ENCODE measurements at places on chromosomes 11 and 22.

DNA sequence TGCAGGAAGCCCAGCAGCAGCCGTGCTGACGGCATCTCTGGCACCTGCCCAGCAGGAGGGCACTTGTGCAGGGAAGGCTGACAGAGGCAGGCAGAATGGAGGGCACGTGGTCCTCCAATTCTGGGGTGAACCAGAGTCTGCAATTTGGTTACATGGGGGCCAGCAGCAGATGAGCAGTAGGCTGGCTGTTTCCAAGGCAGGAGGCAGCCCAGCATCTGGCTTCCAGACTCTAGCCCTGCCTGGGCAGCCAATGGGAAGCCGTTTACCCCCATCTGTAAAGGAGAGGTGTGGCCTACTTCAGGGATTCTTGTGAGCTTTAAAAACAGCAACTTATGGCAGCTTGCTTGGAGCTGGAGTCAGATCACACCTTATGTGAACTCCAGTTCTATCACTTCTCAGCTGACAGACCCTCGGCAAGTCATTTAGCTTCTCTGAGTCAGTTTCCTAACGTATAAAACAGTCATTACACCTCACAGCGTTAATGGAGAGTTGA is 27.9 kb upstream of the RASL10A start:
- no peak for DNase-seq

- DNase-seq = no peak
These were observed 380.0 kb upstream of the B3GAT1 start for GRCh38 chr11:134792044-134792443.

DNA sequence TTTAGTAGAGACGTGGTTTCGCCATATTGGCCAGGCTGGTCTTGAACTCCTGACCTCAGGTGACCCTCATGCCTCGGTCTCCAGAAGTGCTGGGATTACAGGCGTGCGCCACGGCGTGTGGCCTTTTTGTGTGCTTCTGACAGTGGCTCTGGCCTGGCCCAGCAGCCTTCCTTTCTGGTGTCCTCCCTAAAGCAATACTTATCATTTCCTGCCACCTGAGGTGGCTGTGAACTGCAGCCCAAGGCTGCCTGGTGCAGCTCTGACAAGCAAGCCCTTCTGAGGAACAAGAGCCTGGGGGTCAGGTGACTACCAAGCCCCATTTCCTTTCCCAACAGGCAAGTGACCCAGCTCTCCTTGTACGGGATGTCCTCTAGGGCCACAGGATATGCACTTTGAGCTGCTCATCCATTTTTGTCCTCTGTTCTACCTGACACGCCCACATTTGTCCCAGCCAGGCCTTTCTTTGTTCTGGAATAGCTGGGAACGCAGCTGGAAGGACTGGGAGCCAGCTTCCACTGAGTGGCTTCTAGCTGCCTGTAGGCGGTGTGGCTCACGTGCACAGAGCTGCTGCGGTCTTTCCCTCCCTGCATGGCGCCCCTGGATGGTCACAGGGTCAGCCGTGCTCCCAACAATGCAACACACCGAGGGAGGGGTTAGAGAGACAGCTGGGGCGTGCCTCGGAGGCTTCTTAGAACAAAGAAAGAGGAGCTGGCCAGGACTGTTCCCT is 12.3 kb upstream of the BID start:
- DNase-seq = no peak

DNA sequence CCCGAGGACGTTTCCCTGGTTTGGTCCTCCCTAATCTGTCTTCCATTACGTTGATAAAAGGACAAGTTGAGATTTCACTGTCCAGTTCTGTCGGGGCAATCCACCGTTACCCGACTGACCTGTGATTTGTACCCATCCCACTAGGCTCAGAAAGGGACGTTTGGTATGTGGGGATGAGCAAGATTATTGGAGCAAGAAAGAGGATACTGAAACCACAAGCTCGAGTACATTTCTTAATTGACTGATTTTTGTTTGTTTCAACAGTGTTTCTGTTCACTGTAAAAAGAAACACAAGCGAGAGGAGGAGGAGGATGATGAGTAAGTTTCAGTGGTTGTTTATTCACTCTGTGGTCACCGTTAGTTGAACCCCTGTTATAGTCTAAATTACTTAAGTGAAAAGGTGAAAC is 969 bp downstream of the CCDC117 start:
- DNase-seq = no peak

DNA sequence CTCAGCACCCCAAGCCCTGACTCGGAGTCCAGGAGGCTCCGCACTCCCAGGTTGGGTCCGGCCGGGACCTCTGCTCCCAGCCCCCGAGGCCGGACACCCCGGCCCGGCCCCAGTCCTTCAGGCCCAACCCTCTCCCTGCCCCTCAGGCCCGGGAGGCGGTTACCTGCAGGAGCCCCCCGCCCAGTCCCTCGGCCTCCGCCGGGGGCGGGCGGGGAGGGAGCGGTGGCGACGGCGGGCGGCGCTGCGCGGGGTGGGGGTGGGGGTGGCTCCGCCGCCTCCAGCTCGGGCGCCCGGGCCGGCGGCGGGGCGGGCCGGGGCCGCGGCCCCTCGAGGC is 310 bp downstream of the TCF20 start:
- DNase-seq = no peak

DNA sequence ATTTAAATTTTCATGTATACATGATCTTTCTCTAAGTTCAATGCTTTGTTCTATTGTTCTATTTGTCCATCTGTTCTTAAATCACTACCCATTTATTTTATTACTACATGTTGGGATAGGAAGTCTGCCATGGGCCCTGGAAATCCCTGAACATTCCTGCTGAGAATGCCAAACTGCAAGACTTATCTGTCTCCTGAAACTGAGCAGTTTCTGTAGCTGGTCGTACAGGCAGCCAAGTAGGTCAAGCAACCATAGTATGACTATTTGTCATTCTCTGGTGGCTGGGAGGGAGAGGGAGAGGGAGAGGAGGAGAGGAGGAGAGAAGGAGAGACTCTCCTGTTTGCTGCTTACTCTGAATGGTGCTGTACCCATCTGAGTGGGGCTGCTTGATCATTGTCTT is 82.8 kb upstream of the SNX19 start:
- peak; percentile 5 for DNase-seq

DNA sequence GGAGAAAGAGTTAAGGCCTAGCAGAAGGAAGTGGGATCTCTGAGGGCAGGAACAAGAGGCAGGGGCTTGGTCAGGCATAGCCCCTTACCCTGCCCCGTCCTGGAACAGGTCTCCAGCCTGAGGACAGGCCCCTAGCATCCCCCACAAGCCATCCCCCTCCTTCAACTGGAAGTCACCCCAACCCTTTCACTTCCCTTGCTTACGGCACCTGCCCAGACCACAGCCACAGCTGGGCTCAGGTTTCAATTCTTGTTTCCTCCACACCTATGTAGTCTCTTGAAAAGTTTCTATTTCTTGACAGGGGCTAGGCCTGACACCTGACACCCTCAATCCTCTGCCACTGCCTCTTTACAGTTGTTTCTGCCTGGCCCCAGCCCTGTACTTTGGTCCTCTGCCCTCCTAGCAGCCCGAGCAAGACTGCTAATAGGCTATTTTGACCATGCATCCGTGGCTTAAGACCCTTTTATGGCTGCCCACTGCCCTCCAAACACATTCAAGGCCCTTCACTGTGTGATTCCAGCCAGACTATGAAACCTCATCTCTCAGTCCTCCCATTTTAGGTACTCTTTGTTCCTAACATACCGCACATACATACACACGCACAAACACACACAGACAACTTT is 10.9 kb upstream of the FCHSD2 start:
- DNase-seq = no peak

DNA sequence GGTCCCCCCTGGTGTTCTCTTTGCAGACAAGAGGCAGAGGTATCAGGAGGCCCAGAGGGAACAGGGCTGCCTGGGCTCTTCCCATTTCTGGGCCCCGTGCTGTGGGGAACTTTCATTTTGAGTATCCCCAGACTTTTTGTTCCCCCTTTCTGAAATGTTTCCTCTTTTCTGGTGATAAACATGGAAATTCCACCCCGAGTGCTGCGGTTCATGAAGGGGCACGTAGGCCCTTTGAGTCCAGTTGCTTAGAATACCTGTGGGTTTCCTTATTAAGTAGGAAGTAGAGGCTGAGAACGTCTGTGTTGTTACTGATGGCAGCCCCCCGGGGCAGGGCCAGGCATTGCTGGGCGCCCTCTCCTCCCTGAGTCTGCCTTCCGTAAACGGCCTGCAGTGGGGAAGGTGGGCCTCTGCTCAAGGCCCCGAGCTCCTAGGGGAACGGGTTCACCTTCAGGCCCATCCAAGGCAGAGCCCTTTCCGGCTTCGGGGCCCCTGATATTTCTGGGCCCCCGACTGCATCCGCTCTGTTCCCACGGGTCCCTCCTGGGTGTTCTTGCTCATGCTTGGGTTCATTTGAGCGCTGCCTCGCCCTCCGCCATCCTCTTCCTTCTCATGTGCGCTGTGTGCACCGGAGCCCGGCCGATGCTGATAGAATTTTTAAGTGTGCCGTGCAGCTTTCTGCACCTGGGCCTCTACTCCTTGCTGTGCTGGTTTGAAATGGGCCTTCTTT is 12.0 kb downstream of the TBC1D22A start:
- DNase-seq = no peak

GRCh38 chr22:21000207-21000986 is 1.5 kb downstream of the THAP7 start:
- DNase-seq = no peak

DNA sequence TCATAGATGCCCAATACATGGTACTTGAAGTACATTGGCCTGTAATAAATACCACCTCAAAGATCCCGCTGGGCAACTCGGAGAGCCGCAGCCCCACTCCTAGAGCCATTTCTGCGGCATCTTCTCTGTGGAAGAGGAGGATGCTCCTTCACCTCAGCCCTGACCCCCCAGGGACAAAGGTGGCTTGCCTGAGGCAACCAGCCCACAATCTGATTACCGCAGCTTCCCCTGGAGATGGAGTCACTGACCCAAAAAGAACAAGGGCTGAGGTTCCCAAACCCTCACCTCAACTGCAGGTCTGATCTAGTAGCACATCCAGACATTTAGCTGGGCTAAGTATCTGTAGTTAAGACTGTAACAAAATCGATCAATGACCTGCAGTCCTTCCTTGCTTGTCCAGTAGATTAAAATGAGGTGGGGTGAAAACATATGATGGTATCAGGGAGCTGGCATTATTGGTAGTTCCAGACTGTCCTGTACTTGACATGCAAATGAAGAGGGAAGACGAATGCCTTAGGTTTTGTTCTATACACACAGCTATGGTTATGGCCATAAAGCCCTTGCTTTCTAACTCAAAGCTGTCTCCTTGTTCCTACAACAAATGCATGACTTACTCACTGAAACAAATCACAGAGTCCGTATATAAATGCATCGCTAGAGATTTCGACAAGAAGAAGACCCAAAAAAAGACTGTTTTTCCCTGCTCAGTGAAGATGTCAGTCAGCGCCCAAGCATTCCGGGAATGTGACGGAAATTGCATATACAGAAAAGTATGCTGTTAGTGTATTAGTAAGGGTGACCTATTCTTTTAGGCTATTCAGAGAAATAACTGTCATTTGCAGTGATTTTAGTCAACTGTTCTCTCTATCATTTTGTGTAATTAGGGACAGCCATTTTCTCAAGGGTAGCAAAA is 33.7 kb downstream of the C11orf71 start:
- peak; percentile 78 for DNase-seq

- DNase-seq = no peak
These were observed 33.8 kb upstream of the VWA5A start for GRCh38 chr11:124081483-124081882.

GRCh38 chr22:46131151-46131587 is 19.2 kb upstream of the PPARA start:
- DNase-seq = no peak

DNA sequence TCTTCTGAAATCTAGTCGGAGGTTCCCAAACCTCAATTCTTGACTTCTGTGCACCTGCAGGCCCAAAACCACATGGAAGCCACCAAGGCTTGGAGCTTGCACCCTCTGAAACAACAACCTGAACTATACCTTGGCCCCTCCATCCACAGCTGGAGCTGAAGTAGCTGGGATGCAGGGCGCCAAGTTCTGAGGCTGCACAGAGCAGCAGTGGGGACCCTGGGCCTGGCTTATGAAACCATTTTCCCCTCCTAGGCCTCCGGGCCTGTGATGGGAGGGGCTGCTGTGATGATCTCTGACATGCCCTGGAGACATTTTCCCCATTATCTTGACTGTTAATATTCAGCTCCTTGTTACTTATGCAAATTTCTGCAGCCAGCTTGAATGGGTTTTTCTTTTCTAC is 38.3 kb upstream of the MMP7 start:
- DNase-seq = no peak

DNA sequence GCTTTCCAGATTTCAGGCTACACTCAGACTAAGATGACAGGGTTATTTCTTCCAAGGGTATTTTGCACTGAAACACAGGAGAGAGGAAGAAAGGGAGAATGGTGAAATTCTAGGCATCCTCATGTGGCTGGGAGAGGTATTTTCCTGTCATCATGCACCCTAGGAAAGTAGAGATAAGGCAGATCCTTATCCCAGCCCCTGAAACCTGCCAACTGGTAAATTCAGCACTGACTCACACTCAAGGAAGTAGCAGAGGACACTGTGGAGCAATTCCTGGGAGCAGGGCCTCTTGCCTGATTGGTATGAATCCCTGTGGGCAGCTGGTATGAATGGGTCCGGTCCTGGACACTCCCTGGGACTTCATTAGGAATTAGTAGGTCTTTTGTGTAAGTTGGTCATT is 37.6 kb upstream of the SLC5A1 start:
- peak; percentile 48 for DNase-seq

DNA sequence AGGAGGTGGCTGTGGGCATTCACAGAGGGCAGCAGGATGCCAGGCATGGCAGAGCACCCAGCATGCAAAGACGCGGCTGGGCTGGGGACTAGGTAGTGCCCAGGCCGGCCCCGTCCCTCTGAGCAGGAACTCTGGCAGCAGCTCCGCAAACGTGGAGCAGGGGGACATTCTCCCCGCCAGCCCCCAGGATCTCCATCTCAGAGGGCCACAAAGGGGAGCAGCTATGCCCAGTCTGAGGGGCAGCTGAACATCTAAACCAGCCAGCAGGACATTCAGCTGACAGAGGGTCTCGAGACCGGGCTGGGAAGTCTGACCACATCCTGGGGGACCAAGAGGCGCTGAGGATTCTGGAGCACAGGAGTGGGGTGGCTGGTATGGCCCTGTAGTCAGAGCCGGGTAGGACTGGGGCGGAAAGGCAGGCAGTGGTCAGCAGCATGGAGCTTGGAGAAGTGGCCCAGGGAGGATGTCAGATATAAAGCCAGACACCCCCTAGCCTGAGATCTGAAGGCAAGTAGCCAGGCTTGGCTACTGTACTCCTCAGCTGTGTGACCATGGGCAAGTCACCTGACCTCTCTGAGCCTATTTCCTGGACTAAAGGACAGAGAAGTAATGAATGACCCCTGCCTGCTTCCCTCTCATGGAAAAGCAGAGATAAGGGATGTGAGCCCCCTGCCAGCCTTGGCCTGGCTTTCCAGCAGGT is 10.2 kb downstream of the PMM1 start:
- no peak for DNase-seq

GRCh38 chr11:130122141-130122575 is 37.4 kb upstream of the ST14 start:
- DNase-seq = no peak
